ENCODE measurements at places on chromosomes 3 and 15. TPM values are rescaled to one million over a fixed set of nuclear protein-coding genes. Genes with fewer than 3 reads are reported as not detected.

The GLDN gene
- total RNA-seq = not detected

The AP3B2 gene
- total RNA-seq = not detected

The CLCN2 gene
- total RNA-seq = 1.3 TPM

The RETNLB gene
- total RNA-seq = not detected

The GOLGA6A gene
- total RNA-seq = not detected

The LTK gene
- total RNA-seq = 0.06 TPM

The BCHE gene
- total RNA-seq = 24.3 TPM

The SCAMP5 gene
- 5.9 TPM for total RNA-seq

The OR5K2 gene
- not detected for total RNA-seq

The ADGRG7 gene
- not detected for total RNA-seq

The GABRG3 gene
- not detected for total RNA-seq

The TLR9 gene
- total RNA-seq = 0.06 TPM

The AGBL1 gene
- total RNA-seq = not detected

The KLF15 gene
- total RNA-seq = 0.49 TPM

The WNT5A gene
- 3.7 TPM for total RNA-seq

The CASR gene
- not detected for total RNA-seq

The GOLGA6L10 gene
- total RNA-seq = 1.3 TPM

The PPP1R14D gene
- not detected for total RNA-seq

The ACOX2 gene
- 4.9 TPM for total RNA-seq

The DET1 gene
- total RNA-seq = 2.5 TPM

The HRH1 gene
- total RNA-seq = 11.9 TPM

The PRR20G gene
- total RNA-seq = not detected

The CFAP161 gene
- 0.19 TPM for total RNA-seq

The GABRR3 gene
- total RNA-seq = not detected

The GPR176 gene
- 15.7 TPM for total RNA-seq

The CELF6 gene
- not detected for total RNA-seq

The RASGRP1 gene
- 0.57 TPM for total RNA-seq

The SH2D7 gene
- not detected for total RNA-seq

The SSUH2 gene
- total RNA-seq = not detected

The SPINK8 gene
- not detected for total RNA-seq

The CRABP1 gene
- total RNA-seq = not detected

The LDHAL6B gene
- not detected for total RNA-seq

The LOXL1 gene
- 0.65 TPM for total RNA-seq

The CCR5 gene
- not detected for total RNA-seq

All from bladder microvascular endothelial cell (primary cell).